Caki2 (cell line): ENCODE measurements at places on chromosomes 13 and 19.

DNA sequence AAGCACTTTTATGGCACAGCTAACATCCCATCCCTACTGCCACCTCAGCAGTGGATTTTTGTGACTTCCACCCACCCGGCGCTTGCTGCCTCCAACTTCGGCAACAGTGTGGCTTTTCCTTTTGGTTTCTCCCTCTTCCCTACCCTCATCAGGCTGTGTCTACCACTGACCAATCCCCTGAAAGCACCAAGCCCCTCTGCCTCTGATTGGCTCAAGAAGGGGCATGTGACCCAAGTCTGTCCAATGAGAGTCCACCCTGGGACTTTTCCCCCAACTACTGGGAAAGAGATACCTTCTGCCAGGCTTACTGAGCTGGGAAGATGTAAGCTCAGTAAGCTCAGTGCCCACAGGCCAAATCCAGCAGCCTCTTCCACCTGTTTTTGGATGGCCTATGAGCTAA lies 5.8 kb downstream of the SMIM7 start:
- peak; percentile 35 for DNase-seq

DNA sequence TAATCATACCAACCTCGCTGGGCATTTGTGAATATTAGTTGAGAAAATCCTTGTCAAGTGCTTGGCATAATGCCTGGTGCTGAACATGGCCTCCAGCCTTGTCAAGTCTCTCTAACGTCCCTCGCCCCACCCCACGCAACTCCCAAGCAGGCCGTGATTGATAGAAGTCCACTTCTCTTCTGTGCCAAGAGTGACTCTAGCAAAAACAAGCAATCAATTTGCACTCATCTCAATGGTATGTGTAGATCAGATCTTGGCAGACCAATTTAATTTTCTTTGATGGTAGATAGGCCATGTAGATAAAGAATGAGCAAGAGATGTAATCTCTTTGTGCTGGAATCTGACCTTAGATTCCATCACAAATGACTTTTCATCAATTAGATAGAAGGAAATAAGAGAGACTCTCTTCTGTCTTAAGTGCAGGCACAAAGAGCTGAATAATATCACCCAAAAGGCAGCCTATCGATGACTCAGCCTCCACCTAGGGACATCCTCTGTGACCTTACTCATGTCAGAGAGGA lies 31.0 kb upstream of the KATNAL1 start:
- DNase-seq: peak; percentile 70

DNA sequence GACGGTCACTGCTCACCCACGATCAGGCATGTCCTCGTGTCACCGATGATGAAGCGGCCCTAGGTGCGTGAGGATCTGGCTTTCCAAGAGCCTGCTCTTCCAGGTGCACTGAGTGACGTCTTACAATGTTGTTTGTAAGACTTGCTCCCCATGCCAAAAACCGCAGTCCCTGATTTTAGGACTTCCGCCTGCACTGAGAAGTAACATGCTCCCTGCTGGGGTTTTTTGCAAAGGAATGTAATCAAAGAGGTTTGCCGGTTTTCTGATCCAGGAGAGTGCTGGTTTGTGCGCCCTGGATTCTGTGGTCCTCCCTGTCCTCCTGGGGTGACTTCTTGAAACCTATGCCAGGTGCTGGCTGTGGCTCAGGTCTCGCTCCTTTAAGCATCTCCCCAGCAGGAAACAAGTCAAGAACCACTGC lies 38.8 kb downstream of the MYO9B start:
- DNase-seq: no peak

- no peak for DNase-seq
Observed at GRCh38 chr13:36395280-36395679, 37.0 kb upstream of the CCNA1 start.

DNA sequence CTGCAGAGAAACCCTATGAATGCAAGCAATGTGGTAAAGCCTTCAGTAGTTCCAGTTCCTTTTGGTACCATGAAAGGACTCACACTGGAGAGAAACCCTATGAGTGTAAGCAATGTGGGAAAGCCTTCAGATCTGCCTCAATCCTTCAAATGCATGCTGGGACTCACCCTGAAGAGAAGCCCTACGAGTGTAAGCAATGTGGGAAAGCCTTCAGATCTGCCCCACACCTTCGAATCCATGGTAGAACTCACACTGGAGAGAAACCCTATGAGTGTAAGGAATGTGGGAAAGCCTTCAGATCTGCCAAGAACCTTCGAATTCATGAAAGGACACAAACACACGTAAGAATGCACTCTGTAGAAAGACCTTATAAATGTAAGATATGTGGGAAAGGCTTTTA lies 14.7 kb downstream of the ZNF763 start:
- no peak for DNase-seq

GRCh38 chr19:31164791-31165251 lies 184.4 kb downstream of the TSHZ3 start:
- no peak for DNase-seq

- DNase-seq: peak; percentile 59
Observed at GRCh38 chr13:20964904-20965303, 62.4 kb upstream of the XPO4 start.

GRCh38 chr13:101474419-101474957 lies 22.0 kb downstream of the ITGBL1 start:
- DNase-seq: peak; percentile 7

DNA sequence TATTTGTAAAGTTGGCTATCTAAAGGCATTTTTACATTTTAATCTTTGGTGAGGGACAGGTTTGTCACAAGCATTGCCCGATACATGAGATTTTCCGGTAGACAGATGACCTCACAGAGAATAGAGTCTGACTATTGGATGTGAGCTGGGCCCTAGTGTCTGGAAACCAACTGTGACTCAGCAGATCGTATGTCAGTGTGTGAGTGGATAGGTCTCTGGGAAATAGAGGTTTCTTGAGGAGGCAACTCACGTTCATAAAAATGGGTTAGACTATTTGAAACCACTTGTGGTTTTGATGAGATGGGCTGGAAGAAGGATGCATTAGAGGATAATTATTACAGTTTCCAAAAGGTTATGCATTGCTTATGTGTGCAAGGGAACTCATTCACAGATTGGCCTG lies 19.2 kb downstream of the HS6ST3 start:
- no peak for DNase-seq

- DNase-seq: no peak
Observed at GRCh38 chr13:108313382-108313781, 43.9 kb downstream of the TNFSF13B start.

DNA sequence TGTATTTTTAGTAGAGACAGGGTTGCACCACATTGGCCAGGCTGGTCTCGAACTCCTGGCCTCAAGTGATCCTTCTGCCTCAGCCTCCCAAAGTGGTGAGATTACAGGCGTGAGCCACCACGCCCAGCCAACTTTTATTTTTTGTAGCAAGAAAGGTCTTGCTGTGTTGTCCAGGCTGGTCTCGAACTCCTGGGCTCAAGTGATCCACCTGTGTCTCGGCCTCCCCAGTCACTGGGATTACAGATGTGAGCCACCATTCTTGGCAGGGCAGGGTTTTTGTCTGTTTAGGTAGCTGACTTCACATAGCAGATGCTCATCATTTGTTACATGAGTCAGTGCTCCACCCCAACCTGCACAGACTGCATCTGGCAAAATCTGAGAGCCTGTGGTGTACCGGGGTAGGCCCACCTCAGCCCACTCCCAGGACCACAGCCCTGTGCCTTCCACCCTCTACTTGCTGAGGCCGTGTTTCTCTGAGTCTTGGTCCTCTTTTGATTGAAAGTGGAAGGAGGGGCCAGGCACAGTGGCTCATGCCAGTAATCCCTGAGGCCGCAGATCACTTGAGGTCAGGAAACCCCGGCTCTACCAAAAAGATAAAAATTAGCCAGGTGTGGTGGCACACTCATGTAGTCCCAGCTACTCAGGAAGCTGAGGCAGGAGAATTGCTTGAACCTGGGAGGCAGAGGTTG lies 4.2 kb upstream of the TNPO2 start:
- no peak for DNase-seq

- peak; percentile 71 for DNase-seq
Observed at GRCh38 chr19:44003461-44004009, 778 bp downstream of the ZNF230 start.

DNA sequence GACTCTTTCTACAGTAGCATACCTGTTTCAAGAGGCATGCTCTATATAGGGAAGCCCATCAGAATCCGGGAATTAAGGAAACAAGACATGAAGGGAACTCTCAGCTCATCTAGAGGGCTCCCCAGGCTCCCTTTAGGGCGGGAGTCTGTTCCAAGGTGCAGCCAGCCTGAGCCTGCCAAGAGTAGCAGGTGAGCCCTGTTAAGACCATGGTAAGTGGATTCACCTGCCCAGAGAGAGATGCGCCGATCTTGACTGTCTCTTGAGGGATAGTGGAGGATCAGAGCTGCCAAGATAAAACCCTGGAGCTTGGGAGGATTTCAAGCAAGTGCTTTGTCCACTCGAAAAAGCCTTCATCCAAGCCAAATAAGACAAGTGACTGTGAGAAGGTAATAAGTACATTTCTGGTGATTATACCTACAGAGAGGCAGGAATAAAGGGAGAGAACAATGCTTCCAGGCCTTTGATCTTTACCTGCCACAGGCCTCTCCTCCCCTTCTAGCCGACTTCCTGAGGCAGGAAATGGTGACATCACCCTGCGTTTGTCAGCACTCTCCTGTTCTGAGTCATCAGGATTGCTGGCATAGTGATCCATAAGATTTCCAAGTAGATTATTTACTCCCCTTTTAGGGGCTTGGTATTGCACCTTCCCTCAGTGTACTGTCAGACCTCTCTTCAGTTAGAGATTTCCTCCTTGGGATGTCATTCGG lies 31.5 kb downstream of the KLF5 start:
- peak; percentile 76 for DNase-seq

DNA sequence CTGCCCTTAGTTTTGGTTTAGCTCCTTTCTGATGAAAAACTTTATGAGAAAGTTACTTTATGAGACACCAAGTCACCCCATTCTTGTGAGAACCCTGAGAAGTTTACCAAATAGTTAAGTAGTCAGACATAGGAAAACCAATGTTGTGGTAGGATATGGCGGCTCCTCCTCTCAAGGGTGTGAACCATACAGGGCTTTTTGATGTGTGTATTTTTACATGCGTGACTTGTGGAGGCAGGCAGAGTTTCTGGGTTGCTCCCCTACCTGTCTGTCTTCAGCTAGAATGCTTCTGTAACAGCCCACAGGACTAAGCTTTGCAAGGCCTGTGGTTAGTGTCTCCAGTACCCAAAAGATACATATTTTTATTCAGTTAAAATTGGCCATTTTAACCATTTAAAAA lies 18.3 kb downstream of the UBAC2 start:
- DNase-seq: no peak

DNA sequence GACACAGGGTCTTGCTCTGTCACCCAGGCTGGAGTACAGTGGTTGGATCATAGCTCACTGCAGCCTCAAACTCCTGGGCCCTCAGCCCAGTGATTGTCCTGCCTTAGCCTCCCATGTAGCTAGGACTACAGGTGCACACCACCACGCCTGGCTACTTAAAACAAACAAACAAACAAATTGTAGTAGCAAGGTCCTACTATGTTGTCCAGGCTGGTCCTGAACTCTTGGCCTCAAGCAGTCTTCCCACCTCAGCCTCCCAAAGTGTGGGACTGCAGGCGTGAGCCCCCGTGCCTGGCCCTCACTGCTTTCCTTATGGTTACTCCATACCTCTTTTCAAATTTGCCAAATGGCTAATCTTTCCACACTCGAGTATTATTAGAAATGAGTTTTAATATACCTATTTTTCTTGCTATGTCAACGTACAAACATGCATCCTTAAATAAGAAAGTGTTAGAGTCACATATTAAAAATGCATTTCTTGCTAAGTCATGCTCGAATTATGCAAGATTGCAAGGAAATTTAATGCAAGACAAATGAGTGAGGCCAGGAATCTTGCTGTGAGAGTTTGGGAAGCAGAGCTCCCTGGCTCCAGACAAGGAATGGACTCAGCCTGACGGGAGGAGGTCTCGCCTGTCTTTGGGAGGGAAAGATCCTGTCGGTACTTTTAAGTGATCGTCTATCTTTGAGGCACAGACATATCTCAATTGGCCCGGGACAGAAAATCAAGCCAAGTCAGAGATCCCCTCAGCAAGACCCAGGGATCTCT lies 39.4 kb downstream of the RFX2 start:
- DNase-seq: no peak

GRCh38 chr13:38564256-38565150 lies 122.4 kb upstream of the FREM2 start:
- DNase-seq: no peak

DNA sequence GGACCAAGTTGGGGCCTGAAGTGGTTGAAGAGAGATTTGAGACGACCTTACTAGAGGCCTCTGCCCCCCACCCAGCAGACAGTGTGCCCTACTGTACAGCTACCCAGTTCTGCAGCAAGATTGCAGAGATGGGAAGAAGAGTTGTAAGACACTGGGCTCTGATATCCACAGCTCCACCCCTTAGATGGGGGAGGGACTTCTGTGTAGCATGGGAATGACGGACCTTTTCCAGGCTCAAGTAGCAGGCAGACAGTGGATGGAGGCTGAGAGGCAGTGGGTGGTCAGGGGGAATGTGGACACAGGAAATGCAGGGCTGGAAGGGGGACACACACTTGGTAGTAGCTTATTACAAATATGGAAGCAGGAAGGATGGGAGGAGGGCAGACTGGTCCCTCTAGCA lies 13.0 kb downstream of the LRFN3 start:
- no peak for DNase-seq

DNA sequence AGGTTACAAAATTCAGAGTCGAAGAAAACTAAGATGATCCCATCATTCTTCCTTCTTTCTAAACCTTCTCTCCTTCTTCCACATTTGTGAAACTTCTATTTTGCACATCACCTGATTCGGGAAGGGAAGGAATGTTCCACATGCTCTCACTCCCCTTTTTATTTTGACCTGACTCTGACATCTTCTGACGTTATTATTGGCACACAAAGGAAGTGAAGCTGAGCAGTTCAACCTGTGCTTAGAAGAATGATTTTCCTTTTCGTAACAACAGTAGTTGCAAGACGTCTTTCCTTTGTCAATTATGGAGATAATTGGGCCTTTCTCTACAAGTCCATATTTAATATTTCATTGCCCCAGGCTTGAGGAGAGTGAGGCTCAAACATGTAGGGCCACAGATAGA lies 18.0 kb downstream of the FAM124A start:
- DNase-seq: no peak

DNA sequence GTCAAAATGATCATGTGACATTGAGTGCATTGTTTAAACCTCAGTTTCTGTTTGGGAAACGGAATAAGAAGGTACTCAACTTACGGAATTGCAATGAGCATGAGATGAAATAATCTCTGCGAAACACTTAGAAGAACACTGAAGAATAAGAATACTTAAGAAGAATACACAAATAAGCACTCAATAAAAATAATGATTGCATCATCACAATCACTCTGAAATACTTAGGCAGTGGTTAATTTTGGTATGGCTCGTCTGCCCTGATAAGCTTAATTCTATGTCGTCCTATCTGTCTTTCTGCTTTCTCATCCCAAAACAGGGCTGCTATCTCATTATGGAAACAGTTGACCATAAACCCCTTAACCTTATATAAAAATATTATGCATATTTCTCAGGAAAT lies 823.6 kb downstream of the DIAPH3 start:
- DNase-seq: no peak

- DNase-seq: peak; percentile 16
Observed at GRCh38 chr19:1590641-1591397, 1.8 kb downstream of the MBD3 start.

GRCh38 chr19:2683430-2684003 lies 19.0 kb downstream of the GNG7 start:
- no peak for DNase-seq
